ENCODE measurements at places on chromosomes 3 and 15.

DNA sequence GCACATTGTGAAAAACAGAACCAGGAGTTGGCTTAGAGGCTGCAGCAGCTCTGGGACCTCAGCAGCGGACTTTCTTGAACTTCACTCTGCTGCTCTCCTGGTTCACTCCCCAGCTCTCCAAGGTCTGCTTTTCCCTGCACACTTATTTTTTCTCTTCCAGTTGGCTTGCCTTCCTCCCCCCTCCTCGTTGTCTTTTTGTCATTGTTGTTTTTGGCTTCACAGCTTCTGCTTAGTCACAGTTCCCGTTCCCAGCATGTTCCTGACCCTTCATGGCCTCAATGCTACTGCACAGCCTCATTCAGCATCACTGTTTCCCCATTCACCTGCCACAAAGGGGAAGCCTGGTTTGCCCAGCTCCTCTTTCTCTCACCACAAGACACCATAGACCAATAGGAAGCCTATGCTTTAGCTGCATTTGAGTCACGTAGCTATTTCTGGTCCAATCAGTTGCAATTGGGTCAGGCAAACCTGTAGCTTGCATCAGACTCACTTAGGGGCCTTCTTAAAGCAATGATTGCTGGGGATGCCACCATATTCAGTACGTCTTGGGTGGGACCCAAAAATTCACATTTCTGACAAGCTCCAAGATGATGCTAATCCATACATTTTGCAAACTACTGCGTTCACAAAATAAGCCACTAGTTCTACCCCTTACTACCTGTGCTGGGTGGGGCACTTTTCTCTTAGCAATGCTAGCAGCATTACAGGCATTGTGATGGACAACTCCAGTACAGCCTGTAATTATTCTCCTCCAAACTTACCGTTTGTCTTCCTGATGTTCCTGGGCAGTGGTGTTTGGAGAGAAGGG, 7.8 kb upstream of the SUMF1 start:
- DNase-seq, result no peak
- H3K4me1 ChIP-seq, result no peaks in the 10 kb centered on the region
- no peaks in the 10 kb centered on the region for H3K27me3 ChIP-seq
- H3K27ac ChIP-seq, result no peak overlapping the region

DNA sequence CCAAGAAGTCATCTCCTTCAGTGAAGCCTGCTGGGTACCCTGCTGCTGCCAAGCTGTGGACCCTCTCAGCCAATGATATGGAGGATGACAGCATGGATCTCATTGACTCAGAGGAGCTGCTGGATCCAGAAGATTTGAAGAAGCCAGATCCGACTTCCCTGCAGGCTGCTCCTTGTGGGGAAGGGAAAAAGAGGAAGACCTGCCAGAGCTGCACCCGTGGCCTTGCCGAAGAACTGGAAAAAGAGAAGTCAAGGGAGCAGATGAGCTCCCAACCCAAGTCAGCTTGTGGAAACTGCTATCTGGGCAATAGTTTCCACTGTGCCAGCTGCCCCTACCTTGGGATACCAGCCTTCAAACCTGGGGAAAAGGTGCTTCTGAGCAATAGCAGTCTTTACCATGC, 13.7 kb upstream of the ANP32A start:
- peaks cover 11% of the 10 kb centered on the region for H3K4me1 ChIP-seq
- no peak for DNase-seq
- H3K4me3 ChIP-seq, result no peak overlapping the region
- no peaks in the 10 kb centered on the region for H3K27me3 ChIP-seq
- H3K36me3 ChIP-seq, result no peaks in the 10 kb centered on the region

DNA sequence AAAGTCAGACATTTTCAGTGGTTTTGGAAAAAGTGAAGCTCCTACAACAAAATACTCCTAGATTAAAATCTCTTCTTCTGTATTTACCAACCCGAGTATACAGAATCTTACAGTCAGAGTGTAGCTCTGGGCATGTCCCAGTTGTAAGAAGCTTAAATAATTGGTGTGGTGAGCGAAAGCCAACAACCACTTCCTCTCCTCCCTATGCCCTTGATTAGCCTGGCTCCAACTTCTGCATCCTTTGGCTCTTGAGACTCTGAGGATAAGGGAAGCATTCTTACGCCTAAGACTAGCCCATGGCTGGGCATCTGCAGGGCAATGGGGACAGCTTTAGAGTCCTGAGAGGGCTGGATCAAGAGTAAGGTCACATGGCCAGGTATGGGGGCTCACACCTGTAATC, 25.5 kb downstream of the RFT1 start:
- no peaks in the 10 kb centered on the region for H3K27me3 ChIP-seq
- DNase-seq, result no peak
- no peak overlapping the region for H3K4me3 ChIP-seq
- peaks cover 15% of the 10 kb centered on the region for H3K36me3 ChIP-seq
- H3K27ac ChIP-seq, result no peak overlapping the region
- H3K4me1 ChIP-seq, result peaks cover 36% of the 10 kb centered on the region

- H3K27me3 ChIP-seq, result no peaks in the 10 kb centered on the region
- no peaks in the 10 kb centered on the region for H3K4me1 ChIP-seq
- H3K4me3 ChIP-seq, result no peak overlapping the region
- DNase-seq, result no peak
- peaks cover 5% of the 10 kb centered on the region for H3K36me3 ChIP-seq
Measured at GRCh38 chr15:82128401-82129148, 82.8 kb upstream of the MEX3B start.

DNA sequence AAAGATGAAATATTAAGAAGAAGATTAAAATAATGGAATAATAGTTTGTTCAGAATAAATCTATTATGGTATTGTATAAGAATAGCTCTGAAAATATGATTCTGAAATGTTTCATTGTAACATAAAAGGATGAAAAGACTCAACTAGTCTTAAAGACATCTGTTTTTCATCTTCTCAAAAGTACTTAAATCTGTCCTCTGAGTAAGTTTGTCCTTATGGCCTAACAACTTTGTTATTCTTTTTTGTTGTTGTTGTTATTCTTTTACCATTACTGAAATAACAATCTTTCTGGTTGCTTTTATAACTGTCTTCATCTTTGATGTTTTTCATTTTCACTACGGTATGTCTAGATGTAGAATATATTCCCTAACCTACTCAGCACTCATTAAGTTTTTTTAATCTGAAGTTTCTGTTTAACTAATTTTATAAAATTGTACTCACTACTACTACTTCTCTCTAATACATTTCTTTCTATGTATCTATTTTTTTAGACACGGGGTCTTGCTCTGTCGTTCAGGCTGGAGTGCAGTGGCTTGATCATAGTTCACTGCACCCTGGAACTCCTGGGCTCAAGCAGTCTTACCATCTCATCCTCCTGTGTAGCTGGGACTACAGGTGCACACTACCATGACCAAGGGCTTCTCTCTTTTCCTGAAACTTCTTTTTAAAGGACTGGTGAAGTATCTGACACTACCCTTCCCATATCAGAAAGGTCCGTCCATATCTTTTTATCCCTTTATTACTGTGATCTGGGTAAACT, 240.7 kb downstream of the PCCB start:
- no peak overlapping the region for H3K4me3 ChIP-seq
- H3K4me1 ChIP-seq, result no peaks in the 10 kb centered on the region
- no peak overlapping the region for H3K27ac ChIP-seq
- H3K36me3 ChIP-seq, result no peaks in the 10 kb centered on the region

- no peak overlapping the region for H3K4me3 ChIP-seq
- H3K27ac ChIP-seq, result no peak overlapping the region
- DNase-seq, result no peak
Measured at GRCh38 chr3:34202975-34203374, 404.5 kb downstream of the PDCD6IP start.

DNA sequence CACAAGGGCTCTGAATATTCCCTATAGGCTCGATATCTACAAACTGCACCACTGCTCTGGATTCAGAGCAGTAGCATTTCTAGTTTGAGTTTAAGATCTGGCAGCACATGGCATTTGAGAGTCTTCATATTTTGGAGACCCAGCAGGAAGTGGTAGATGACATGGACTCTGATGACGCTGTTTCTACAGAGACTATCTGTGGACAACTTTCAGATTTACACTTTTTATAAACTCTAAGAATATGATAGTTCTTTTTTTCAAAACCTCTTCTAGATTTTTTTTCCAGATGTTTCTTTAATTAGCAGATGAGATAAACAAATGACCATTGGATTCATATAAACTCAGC, 35.8 kb downstream of the ARMC8 start:
- DNase-seq, result no peak
- H3K4me3 ChIP-seq, result no peak overlapping the region
- H3K27me3 ChIP-seq, result no peaks in the 10 kb centered on the region
- H3K36me3 ChIP-seq, result peaks cover 40% of the 10 kb centered on the region
- peaks cover 5% of the 10 kb centered on the region for H3K4me1 ChIP-seq

Data from CD8-positive, alpha-beta memory T cell (primary cell).